ENCODE measurements at places on chromosomes 16 and 17. TPM values are rescaled to one million over a fixed set of nuclear protein-coding genes. Genes with fewer than 3 reads are reported as not detected.

- no peak for DNase-seq
Measured at GRCh38 chr16:14548933-14549788, 80.9 kb downstream of the PARN start.

TBX4 gene
- total RNA-seq = not detected

FAM20A gene
- total RNA-seq = 10.1 TPM

PRR35 gene
- not detected for total RNA-seq

EFCAB5 gene
- 0.43 TPM for total RNA-seq

DNA sequence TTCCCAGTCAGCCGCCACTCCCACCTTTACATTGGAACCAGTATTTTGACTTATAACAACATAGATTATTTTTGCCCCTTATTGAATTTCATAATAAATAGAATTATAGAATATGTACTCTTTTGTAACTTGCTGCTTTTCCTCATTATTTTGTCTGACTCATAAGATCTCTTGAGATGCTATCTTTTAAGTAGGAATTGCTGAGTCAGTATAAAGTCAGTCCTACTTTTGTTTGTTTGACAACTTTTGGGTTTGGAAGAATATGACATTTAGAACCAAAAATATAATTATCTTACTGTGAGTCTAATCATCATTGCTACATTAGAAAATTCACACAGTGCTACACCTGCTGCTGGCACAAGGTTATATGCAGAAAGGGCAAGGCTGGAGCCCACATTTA, 69.7 kb downstream of the STXBP4 start:
- no peak for DNase-seq

DNA sequence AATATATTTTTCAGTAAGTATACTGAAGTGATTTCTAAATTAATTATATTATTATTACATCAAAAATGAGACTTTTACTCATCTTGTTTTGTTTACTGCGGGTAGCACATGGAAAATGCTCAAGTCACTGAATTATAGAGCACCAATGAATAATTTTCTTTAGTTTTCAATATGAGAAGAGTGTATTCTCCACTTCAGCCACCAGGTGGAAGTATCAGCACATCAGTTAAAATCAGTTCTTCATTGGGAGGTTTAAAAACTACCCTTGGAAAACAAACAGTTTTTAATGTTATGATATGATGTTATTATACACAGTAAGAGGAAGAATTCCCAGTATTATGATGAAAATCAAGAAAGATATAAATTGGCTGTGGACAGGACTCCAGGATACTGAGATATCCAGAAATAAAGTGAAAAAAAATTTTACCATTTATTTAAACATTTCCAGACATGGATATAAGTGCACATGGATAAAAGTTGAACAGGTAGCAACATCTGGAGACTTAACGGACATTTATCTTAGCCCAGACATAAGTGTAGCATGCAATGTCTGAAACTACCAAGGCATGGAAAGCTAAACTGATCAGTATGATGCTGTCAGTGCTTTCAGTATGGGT, 467.3 kb downstream of the KCNJ2 start:
- DNase-seq = no peak

- DNase-seq = no peak
Measured at GRCh38 chr17:40765657-40766056, 6.3 kb downstream of the KRT26 start.

DNA sequence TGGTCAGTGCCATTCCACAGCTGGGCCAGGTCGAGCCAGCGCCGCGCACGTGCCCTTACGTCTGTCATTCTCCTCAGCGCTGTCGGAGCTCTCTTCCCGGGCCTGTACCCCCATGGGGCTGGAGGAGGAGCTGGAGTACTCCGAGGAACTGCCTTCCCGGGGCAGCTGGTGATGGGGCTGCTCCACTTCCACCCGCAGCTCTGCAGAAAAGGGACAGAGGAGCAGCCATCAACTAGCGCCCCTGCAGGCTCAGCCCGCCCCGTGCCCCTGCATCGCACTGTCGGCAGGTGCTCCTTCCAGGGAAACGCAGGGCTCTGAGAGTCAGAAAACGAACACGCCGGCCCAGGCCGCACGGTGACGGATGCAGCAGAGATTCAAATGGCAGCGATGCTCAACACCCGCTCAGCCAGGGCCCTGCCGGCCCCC, 20.9 kb downstream of the MAP1LC3B start:
- DNase-seq = no peak

MT1X gene
- total RNA-seq = 75.7 TPM
